Stimulated activated effector memory CD8-positive, alpha-beta T cell treated with anti-CD3 and anti-CD28 coated beads, Interleukin-12 subunit alpha, Interleukin-12 subunit beta, amount 100 ng/mL, for 72 hours (primary cell): ENCODE measurements at places on chromosomes 2 and 18.
A peak's percentile ranks its signal among the peaks of the same experiment; 100 is the strongest.

GRCh38 chr2:39492095-39492590 is 55.1 kb upstream of the MAP4K3 start:
- no peak for DNase-seq

DNA sequence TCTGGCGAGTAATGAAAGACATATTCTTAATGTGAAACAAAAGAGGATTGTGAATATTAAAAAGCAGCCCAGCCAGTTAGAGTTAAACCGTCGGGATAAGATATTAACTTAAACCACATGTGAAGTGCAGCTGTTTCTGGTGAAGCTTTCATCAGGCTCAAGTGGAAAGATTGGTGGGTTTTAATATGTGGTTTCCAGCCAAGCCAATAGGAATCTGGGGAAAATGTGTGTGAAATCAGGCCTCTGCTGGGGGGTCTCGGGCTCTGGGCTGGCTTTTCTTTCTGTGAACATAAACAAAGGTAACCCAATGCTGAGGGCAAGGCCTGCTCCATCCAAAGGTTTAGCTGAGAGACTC is 279.6 kb downstream of the SLC4A3 start:
- DNase-seq: no peak

DNA sequence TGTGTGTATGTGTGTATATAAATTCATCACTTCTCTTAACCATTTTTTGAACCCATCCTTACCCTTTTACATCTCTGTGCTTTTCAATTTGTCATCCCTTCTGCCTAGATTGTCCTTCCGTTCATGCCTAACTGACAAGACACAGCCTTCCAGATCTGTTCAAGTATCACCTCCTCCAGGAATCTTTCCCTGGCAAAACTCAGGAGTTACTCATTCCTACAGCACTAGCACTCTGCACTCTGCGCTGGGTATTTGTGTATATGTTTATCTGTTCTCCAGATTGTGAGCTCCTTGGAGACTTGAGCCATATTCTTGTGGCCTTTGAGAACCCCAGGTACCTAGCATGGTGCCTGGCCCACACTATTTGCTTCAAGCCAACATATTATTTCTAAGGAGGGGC is 26.8 kb upstream of the ASXL2 start:
- DNase-seq: no peak

DNA sequence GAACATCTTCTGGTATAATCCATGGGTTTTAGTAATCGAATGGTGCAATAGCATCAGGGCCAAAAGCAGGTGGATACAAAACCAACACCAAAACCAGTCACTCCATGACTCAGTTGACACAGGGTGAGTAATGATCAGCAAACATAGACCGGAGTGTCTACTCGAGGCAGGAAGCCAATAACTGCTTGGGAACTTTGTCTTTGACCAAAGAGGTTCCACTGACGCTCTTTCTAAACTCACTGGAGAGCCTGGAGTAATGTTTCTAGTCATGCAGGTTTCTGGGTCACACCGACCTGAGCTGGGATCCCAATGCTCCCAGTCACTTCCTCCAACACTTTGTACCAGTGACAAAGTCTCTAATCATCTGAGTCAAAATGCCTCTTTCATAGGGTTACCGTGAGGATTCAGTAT is 30.9 kb downstream of the MREG start:
- DNase-seq: peak; percentile 79

- DNase-seq: no peak
These were observed 25.9 kb downstream of the HDLBP start for GRCh38 chr2:241289597-241289996.
